ENCODE measurements at places on chromosomes 6 and 20.

DNA sequence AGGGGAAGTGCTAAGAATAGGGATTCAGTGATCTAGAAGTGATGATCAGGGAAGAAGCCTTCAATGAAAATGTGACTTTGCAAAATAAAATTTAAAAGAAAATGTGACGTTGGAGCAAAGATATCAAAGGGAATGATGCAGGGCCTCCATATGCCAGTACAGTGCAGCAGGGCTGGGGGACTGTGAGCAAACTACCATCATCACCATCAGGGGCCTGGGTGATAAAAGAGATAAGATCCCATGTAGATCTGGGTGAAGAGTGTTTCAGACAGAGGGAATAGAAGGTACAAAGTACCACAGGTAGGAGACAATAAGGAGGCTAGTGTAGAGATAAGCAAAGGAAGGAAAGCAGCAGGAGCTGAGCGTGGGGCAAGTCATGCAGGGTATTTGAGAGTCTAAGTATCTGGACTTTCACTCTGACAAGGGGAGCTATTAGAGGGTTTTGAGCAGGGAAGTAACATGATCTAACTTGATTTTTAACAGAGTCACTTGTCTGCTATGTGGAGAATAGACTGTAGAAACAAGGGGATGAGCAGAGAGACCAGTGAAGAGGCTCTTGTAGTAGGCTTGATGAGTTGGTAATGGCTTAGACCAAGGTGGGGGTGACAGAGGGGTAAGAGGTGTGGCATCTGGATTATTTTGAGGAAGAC lies 295.6 kb downstream of the ZFAND3 start:
- DNase-seq: no peak

DNA sequence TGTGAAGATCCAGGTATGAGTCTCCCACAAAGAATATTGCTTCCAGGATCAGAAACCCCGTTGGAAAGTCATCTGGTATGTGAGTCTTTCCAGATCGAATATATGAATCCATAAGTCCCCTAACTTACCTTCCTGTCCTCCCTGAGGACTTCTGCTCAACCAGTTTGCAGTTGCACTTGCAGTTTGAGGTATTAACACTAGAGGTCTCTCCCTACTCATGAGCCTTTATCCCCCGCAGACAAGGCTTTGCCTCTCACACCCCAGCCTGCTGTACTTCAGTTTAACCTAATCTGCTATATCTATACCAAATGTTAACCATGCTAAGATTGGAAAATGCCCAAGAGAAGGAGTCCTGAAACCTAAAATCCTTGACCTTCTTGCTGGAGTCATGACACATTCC lies 135.3 kb upstream of the DEFB112 start:
- no peak for DNase-seq

DNA sequence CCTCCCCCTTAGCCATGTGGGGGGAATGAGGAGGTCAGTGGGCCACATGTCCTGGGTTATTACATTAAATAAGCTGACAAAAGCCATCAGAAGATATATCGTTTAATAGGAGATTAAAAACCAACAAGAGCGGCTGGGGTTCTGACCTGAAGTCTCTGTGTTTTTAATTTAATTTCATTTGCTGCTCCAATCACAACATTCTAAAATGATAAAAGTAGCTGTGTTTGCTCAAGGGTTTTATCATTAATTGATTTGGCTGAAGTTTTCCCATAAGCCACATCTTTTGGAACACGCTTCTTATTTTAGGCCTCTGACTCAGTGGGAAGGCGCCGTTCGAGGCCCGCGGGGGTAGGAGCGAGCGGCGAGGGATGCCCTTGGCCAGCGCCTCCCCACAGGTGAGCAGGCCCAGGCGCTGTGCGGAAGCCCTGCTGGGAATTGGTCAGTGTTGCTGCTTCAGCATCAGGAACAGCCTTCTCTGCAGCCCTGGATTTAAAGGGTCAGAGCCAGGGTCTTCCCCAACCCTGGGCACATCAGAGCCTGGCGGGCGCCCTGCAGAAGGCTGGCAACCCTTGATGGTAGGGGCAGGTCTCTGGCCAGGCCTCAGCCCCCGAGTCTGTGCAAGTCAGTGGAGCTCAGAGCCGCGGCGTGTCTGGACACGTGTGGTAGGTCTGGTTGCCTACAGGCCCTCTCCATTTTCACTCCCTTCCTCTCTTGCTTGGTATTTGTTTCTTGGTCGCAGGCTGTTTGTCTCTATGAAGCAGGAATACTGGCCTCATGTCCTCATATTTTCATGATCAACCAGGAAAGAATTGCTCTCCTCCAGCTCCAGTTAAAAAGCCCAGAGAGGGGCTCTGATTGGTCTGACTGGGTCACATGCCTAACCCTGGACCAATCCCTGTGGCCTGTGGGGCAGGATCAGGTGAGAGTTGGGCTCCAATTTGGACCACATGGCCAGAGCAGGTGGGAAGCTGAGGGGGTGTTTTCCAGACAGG lies 30.9 kb upstream of the MLN start:
- no peak for DNase-seq

DNA sequence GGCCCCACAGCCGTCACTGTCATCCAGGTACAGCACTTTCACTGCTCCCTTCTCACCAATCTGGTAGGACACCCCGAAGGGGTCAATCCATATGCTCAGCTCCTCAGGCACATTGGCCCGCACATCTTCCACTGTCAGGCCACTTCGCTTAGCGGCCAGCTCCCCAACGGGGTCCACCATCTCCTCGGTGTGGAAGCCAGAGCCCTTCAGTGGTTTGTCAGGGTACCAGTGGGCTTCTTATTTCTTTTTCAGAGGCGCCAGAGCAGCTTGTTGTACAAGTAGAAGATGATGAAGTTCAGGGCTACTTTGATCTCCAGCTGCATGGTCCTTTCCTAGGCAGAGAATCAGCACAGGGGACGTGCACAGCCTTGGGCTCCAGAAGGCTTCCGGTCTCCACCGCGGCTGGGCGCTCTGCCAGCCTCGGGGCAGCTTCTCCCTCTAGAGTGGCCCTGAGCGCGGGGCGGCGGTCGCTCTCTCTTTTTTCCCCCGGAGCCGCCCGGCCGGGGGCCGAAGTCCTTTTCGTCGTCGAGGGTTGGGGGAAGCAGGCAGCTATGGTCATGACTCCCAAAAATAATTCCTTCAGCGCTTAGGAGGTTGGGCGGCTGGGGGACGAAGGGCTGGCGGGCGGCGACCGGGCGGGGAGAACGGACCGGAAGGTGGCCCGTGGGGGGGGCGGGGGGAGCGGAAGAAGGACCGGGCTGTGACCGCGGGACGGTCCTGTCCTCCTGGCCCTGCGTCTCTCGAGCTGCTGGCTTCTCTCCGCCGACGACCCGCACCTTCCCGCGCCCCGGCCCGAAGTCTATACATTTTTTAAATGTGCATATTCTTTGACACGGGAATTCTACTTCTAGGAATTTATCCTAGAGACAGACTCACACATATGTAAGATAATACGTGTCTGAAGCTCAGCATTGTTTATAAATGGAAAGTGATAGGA lies 6.5 kb upstream of the ZSCAN9 start:
- DNase-seq: no peak

DNA sequence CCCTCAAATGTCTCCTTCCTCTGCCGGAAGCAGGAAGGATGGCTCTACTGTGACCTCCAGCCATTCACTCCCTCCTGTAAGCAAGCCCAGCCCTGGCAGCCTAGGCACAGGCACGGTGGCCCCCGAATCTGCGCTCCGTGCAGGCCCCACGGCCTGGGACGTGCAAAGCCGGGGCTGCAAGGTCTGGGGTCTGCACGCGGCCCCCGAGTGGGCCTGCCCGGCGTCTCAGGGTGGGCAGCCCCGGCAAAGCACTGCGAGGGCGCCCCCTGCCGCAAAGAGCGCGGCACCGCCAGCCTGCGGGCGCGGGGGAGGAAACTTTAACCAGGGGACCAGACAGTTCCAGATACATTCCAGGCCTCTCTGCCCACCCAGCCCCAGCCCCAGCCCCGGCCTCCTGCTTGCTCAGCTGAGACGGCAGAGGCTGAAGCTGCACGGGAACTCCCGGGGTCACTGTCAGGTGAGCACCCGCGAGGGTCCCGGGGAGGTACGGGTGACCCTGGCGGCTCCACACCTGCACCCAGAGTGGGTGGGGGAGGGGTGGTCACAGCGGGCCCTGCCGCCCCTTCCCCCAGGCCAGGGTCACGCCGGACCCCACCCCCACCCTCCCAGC lies 98.8 kb downstream of the ASXL1 start:
- DNase-seq: no peak

DNA sequence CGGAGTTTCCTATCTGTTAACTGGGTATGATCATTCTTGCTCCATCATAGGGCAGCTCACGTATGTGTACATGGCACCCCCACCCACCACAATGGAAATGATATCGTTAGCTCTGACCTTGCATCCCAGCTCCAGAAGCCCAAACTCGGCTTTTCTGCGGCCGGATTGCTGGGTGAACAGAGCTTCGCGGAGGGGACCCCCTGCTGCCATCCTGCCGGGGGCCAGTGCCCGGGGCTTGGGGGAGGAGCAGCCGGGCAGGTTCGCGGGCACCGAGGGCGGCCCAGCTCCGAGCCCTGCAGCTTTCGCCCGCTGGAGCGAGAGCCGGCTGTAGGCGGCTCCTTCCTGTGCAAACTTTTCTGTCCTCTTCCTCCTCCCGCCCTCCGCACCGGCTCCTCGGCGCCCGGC lies 24.9 kb upstream of the FUCA2 start:
- DNase-seq: peak; percentile 18

DNA sequence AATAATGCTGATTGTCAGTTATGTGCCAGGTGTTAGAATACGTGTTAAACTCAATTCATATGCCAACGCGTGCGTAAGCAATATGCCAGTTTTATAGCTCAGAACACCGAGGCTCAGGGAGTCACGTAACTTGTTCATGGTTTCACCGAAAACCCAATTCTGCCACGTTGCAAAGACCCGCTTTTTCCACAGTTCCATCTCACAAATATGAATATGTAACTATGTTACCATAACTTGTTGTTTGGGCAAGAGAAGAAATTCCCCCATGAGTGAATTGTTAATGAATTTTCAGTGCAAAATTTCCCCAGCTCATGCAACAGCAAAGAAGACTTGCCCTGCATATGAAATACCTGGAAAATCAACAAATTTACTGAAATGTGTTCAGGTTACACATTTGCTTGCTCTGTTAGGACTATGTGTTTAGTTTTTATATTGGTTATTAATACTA lies 30.1 kb downstream of the SF3B5 start:
- DNase-seq: no peak

DNA sequence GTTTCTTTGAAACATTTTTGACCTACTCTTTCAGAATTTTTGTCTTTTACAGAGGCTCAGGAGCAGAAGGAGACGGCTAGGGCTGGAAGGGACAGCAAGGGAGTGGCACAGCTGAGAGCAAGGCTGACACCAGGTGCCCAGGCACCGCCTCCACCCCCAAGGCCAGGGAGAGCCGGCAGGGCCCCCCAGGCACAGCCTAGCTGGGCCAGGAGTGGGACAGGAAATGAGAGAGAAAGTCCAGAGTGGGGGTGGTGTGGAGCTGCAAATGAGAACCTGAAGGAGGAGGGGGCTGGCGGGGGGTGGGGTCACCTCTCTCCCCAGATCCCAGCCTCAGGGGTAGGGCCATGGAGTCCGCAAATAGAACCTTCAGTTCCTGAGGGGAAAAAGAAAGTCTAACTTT lies 236.7 kb downstream of the CDC5L start:
- no peak for DNase-seq

- DNase-seq: no peak
These were observed 17.9 kb downstream of the EPB41L2 start for GRCh38 chr6:131045139-131045538.

- no peak for DNase-seq
These were observed 1.1 kb downstream of the GNL1 start for GRCh38 chr6:30554962-30555815.

DNA sequence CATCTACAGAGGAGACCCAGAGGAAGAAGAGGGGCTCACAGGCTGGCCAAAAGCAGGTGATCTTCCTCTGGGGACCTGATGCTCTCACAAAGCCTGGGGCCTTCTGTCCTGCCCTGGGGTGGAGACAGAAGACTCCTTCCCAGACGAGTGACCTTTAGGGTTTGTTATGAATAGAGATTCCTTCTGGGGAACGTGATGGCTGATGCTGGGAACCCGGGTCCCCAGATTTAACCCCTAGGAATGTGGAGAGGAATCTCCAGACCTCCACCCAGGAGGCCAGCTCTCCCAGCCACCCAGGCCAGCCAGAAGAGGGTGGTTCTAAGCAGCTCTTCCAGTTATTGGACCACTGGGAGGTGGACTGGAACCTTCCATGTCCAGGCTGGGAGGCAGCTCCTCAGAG lies 16.8 kb upstream of the CCN5 start:
- no peak for DNase-seq

- DNase-seq: no peak
These were observed 2.7 kb upstream of the C6orf62 start for GRCh38 chr6:24721461-24722215.

DNA sequence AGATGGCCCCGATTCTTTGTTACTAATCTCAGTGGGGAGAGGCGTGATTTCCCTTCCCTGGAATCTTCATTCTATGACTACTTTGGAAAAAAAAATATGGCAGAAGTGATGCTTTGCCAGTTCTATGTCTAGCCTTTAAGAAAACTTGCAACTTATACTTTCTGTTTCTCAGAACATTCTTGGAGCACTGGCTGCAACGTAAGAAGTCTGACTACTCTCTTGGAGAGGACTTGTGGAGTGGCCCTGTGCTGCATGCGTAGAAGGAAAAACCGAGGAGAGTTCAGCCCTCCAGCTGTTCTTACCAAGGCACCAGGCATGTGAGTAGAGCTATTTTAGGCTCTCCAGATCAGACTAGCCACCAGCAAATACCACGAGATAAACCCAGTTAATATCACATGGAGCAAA lies 77.6 kb upstream of the STXBP5 start:
- DNase-seq: no peak

DNA sequence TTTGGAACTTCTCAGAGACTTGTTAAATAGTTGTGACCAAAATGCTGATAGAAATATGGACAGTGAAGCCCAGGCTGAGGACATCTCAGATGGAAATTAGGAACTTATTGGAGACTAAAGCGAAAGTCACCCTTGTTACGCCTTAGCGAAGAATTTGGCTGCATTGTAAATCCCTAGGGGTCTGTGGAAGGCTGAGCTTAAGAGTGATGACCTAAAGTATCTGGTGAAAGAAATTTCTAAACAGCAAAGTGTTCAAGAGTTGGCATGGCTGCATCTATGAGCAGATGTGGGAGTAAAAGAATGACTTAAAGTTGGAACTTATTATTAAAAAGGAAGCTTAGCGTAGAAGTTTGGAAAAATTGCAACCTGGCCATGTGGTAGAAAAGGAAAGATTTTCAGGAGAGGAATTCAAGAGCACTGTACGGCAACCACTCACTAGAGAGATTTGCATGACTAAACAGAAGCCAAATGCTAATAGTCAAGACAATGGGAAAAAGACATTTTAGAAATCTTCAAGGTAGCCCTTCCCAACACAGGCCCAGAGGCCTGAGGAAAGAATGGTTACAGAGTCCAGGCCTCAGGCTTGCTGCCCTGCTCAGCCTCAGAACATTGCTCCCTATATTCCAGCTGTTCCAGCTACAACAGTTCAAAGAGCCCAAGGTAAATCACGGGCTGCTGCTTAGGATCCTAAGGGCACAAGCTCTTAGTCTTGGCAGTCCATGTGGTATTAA lies 61.6 kb upstream of the TNFRSF21 start:
- no peak for DNase-seq

GRCh38 chr6:3540253-3540820 lies 83.5 kb upstream of the SLC22A23 start:
- no peak for DNase-seq
